Activated CD4-positive, alpha-beta T cell treated with anti-CD3 and anti-CD28 coated beads for 24 hours (primary cell): ENCODE measurements at places on chromosomes 5 and 9.

- no peak for DNase-seq
Measured at GRCh38 chr5:173138707-173139106, 5.6 kb upstream of the BNIP1 start.

DNA sequence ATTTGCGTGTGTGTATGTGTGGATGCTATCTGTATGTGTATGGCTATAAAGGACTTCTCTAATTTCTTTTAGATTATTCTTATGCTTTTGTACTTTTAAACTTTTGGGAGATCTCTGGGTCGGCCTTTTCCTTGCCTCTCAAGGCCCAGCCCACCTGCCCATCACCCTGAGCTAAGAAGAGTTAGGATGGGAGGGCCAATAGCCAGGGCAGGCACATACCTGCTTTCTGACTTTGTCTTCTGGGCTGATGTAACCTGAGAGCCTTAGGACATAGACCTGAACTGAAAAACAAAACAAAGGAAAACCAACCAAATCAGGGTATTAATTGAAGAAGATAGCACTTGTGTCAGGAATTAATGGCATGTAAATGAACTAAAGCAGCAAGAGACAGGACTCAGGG is 100.2 kb downstream of the IRX1 start:
- DNase-seq, result no peak

- no peak for DNase-seq
Measured at GRCh38 chr5:55820488-55820887, 30.7 kb upstream of the IL31RA start.

- DNase-seq, result no peak
Measured at GRCh38 chr5:102867992-102868662, 113.0 kb downstream of the PAM start.

- DNase-seq, result no peak
Measured at GRCh38 chr5:130237721-130238120, 333.5 kb downstream of the CHSY3 start.

DNA sequence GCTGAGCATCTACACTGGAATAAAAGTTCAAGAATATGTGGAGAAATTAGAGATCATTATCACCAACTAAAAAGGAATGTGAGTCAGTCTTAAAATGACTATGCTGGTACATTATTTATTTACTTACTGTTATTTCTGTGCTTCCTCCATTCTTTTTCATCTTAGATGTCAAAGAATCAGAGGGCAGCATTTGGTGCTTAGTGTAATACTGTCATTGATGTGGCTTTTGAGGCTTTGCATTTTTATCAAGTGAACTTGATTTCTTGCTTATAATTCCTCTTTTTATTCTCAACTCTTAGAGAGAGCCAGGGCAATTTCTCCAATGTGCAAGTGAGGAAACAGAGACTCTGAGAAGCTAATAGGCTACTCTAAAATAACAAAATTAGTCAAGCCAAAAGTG is 163.7 kb upstream of the TRPC7 start:
- DNase-seq, result no peak

- no peak for DNase-seq
Measured at GRCh38 chr9:137070906-137071275, 534 bp upstream of the SAPCD2 start.

- DNase-seq, result no peak
Measured at GRCh38 chr5:57445006-57445704, 37.5 kb downstream of the ACTBL2 start.

DNA sequence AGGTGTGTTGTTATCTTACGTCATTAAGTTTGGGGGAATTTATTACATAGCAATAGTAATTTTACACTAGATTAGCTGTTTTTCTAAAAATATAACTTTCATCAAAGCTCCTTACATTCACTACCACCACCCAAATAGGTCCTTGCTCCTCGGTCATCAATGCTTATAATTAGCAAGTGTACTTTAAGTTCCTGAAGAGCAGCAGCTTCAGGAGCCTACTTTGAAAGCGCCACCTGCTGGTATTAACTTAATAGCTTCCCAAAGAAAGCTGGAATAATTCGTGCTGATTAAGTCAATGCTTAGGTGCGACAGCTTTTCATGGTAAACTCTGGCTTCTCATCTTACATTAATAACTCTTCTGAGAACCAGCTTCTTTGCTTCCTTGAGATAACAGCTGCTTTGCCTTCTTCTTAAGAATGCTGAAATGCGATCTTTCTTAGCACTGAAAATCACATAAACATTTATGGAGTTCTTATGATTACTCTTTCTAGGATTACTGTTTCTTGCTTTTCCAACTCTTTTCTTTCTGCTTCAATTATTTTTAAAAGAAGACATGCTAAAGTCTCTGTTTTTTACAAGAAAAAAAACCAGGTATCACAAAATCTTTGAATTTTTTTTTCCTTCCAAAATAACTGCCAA is 10.0 kb upstream of the C5 start:
- DNase-seq, result peak; percentile 39

DNA sequence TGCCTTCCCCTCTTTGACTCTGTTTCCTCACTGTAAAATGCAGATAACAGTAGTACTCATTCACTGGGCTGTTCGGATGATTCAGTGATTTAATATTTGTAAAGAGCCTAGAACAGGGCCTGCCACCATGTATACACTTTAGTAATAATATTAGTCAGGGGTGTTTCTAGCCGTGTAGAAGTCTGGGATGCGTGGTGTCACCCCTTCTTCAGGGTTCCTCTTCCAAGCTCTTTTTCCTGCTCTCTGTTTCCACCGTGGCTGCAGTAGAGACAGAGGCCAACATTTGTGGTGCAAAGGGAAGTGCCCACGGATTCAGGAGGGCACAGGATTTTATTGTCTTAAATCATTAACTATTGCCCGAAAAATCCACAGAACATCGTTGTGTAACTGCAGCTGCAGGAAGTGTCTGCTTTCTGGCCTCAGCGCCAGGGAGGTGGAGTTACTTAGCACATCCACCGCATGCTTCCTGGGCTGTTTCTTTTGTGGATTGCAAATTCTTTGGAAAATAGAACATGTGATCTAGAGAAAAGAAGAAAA is 61.7 kb downstream of the TRIO start:
- DNase-seq, result no peak

DNA sequence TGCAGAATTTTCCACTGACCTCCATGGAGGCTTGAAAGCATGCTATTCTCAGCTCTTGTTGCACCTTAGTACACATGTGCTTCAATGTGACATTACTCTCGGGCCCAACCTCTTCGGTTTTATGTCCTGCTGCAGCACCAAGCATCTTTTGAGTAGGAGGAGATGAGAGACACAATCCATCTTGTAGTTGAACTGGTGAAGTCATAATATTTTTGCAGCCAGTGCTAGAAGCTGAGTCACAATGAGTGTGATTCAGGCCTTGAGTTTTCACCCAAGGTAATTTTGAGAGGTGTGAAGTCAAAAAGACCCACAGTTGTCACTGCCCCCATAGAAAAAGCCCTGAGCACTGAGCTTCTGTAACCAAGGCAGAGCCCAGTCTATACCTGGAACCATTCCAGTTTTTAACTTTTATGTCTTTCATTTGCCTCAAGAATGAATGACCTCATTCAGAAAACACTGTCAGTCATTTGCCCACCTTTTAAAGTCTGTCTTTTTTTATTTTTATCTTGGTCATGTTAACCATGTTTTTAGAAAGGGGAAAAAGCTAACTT is 117.7 kb downstream of the ZNF462 start:
- DNase-seq, result no peak

GRCh38 chr5:74365723-74366122 is 274.8 kb downstream of the ENC1 start:
- no peak for DNase-seq

- no peak for DNase-seq
Measured at GRCh38 chr9:28014212-28014611, 440.9 kb upstream of the C9orf72 start.

- DNase-seq, result no peak
Measured at GRCh38 chr9:135242049-135242396, 154.6 kb downstream of the OLFM1 start.

DNA sequence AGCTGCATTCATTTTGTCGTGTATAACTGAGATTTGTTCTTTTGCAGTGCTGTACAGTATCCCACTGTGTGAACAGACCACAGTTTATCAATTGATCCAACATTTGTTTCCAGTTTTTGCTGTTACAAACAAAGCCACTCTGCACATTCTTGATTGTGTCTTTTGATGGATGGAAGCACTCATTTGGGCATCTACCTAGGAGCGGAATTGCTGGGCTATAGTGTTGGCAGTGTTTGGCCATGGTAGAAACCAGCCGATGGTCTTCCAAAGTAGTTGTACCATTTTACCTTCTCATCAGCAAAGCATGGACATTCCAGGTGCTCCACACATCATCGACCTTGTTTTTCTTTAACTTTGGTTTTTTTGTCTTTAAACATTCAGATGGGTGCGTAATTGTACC is 77.7 kb downstream of the PSMB7 start:
- no peak for DNase-seq

- DNase-seq, result no peak
Measured at GRCh38 chr5:98463676-98464075, 309.8 kb upstream of the RGMB start.

GRCh38 chr9:6923086-6923485 is 165.3 kb downstream of the KDM4C start:
- DNase-seq, result no peak

DNA sequence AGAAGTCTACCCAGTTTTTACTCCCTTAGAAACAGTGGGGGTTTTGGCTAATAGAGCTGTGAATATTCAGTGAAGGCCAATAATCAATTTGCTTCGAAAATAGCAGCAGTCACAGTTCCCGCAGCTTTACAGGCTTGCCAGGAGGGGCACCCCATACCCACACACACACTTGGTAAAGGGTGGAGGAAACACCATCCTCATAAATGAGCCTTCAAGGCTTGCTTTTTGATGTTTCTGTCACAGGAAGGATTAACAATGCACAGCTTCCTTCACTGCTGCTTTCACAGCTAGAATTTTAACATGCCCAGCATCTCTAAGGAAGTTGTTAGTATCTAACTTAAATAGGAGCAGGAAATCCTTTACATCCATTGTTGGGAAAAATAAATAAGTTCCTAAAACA is 1247.5 kb upstream of the C9orf72 start:
- DNase-seq, result no peak

DNA sequence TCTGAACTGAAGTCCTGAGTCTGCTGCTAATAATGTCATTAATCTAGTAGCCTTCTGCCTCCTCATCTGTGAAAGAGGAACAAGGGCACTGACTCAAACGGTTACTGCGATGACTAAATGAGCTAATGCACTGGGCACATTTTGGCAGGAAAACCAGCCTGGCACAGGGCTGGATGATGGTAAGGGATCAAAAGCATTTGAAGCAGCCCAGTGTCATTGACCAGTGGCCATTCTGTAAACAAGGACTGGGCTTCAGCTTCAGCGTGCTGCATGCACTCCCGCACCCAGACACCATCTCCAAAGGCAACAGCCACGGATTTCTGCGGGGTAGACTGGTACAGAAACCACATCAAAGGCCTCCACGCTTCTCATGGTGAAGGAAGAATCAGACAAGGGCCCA is 8.0 kb downstream of the GCNT4 start:
- no peak for DNase-seq

DNA sequence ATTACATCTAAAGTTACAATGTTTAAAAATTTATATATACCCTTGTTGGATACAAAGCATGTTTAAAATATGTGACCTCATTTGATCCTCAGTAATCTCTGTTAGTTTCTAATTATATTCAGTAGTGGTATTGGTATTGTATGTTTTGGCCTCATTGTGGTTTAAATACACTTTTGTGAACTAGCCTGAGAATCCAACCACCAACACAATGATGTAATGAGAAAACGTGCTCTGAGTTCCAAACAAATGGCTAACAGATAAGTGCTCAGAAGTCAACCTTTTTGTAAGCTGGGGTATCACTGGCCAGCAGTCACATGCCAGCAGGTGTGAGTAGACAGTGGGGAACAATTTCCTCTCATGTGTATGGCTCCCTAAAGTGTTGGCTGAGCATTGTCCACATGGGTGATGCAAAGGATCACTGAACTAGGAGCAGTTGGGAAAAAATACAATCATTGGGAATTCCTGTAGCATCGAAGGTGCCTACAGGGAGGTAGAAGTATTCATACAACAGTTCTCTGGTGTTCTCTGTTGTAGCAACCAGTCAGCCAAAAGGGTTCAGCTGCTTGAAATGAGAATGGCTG is 56.1 kb downstream of the DOCK8 start:
- no peak for DNase-seq

- no peak for DNase-seq
Measured at GRCh38 chr5:50501491-50502228, 60.6 kb upstream of the EMB start.

- DNase-seq, result no peak
Measured at GRCh38 chr5:118519466-118519865, 468.9 kb downstream of the DTWD2 start.

GRCh38 chr9:75231167-75231566 is 142.9 kb downstream of the OSTF1 start:
- no peak for DNase-seq

DNA sequence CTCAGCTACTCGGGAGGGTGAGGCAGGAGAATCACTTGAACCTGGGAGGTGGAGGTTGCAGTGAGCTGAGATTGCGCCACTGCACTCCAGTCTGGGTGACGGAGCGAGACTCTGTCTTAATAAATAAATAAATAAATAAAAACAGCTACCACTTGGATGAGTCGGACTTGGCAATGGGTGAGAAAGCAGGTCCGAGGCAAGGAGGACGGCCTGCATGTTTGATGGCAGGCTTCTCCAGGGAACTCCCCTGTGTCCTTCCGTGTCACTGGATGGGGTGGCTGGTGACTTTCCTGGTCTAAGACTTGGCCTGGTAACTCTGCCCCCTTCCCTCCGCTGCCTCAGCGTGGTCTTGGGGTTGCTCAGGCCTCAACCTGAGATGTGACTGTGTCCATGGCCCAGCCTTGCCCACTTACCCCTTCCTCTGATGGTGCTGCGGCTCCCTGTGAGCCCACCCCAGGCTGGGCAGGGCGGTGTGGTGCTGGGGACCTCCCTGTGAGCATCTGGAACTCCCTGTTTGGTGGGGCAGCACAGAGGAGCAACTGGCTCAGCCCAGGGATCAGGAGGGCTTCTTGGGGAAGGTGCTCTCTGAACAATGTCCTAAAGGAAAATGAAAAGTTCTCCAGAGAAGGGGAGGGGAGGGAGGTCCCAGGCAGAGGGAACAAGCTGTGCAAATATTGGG is 62.5 kb upstream of the PSD2 start:
- no peak for DNase-seq

GRCh38 chr9:131080589-131080988 is 15.7 kb upstream of the AIF1L start:
- no peak for DNase-seq
